Frontal cortex (tissue), 4 donors: ENCODE measurements at places on chromosomes 12 and 14.

DNA sequence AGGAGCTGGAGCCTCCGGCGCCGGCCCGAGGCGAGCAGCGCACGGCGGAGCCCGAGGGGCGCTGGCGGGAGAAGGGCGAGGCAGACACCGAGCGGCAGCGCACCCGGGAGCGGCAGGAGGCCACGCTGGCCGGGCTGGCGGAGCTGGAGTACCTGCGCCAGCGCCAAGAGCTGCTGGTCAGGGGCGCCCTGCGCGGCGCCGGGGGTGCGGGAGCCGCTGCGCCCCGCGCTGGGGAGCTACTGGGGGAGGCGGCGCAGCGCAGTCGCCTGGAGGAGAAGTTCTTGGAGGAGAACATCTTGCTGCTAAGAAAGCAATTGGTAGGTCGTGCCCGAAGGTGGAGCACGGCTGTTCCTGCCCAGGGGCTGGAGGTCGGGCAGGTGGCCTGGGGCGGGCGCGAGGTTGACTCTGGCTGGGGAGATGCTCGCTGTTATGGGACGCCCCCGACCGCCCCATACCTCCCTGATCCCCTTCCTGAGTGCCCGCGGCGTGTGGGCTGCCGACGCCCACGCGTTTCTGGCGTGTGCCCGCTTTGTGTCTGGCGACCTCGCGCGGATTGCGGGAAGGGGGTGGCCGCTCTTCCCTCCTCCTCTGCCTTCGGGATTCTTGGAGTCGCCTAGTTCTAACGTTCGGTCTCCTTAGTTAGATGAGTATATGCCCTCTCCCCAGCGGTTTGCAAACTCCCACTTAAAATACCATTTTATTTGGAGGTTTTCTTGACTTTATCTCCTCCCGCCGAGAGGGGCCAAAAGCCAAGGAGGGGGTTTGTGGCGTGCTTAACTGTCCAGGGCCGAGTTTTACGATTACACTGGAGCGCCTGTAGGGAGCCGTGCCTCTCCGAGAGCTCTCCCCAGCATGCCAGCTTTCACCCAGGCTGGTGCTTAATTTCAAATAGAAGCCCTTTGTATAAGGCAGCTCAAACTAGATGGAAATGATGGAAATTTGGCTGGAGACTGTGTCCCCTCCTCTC, 752 bp downstream of the DACT1 start:
- DNase-seq: peak; percentile 40

- DNase-seq: no peak
Measured at GRCh38 chr12:28265435-28266042, 75.3 kb downstream of the CCDC91 start.

DNA sequence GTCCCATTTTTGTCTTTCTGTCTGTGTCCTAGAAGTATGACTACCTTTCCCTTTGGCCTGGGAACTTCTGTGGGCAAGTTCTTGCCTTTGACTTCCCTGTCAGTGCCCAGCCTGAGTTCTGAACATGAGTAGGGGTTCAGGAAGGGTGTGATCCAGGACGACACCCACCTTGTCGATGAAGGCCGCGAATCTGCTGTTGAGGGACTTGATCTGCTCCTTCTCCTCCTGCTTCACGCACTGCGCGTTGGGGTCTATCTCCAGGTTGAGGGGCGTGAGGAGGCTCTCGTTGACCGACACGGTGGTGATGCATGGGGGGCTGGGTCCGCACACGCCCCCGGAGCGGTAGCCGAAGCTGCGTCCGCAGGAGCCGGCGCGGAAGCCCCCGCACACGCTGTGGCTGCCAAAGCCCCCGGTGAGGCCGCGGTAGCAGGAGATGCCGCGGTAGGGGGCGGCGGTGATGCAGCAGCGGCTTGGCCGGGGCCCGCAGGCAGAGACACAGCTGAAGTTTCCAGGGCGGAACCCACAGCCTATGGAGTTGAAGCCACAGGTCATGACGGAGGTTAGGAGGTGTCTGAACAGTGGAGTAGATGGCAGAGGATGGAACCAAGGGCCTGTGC, at the start of gene KRT83:
KRT83 (minus strand) TSS at position 615 of the 617 bp plus-strand sequence; CDS start at position 552, 63 bp downstream.
- no peak for DNase-seq

DNA sequence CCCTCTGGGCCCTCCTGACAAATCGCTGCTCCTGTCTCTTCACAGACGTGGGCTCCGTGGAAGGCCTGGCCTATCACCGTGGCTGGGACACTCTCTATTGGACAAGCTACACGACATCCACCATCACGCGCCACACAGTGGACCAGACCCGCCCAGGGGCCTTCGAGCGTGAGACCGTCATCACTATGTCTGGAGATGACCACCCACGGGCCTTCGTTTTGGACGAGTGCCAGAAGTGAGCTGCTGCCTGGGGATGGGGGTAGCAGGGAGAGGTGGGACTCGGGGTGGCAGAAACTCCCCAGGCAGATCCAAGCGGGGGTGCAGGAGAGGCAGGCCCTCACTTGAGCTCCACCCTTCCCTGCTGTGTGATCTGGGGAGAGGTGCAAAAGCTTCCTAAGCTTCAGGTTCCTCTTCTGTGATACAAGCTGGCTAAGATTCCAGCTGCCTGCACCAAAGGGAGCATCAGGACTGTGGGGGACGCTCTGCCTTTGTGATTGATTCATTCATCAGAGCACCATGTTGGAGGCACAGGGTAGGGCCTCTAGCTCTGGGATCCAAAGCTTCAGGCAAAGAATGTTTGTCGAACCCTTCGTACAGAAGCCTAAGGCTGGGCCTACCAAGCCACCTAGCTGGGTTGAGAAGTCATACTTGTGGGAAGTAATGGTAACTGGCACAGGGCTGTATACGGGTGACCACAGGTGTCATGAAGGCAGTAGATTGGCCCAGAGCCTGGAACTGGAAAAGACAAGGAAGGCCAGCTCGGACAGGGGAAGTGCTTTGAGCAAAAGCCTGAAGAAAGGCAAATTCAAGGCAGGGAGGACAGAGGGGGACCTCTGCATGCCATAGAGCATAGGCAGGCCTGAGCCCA, 29.1 kb upstream of the NXPH4 start:
- DNase-seq: no peak

- peak; percentile 76 for DNase-seq
Measured at GRCh38 chr14:73759183-73759713, 45.1 kb upstream of the PNMA1 start.

DNA sequence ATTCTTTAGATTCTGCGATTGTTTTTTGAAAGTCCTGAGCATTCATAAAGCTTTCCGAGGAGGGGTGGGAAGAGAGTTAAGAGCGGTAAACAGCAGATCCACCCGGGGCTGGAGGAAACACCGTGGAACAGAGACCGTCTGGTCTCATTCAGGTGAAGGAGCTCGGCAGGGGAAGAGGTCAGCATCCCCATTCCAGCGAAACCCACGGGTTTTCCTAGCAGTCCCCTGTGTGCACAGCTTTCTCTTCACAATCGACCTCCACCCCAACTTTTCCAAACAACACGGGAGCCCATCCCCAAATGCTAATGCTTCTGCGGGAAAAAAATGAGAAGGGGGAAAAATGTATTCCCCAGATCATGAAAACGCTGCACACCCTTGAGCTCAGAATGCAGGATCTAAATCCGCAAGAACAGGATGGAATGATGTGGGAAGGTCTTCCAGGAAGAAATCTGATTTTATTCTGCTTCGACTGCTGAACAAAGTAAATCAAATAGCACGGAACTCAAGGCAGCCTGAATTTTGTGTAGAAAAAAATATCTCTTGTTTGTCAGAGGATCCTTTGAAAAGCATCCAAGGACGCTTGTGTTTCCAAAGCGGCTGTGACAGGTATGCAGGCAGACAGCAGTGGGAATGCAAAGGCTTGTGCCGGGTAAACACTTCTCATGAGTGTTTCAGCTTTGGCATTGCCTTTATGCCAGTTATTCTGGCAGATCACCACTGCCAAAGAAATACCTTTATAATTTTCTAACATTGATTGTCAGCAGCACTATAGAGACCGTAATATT, 128.8 kb downstream of the NDUFA12 start:
- DNase-seq: no peak

GRCh38 chr14:93717668-93718320, 70.5 kb downstream of the PRIMA1 start:
- no peak for DNase-seq

DNA sequence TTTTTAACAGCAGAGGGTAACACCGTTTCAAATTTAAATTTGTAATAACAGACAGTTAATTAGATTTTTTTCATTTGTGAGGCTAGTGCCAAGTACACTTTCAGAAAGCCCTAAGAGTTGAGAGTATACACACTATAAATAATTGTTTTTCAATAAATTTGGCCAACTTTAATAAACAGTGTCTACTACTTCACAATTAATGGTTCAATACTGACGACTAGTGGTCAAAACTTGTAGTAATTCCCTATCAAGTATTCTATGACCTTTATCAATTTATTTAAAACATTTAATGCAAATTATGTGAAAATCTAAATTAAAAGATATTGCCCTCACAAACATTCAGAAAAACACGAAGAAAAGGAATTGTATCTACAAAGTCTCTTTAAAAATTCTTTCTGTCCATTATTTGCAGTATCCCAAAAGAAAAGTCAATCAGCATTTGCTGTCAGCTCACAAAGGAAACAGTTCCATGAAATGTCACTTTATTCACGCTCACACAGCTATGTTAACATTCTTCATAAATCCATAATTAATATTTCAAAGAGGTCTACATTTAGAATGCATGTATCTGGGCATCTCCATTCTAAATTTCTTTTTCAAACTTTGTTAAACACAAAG, 91.2 kb downstream of the CEP128 start:
- no peak for DNase-seq

GRCh38 chr14:33810308-33810707, 140.6 kb downstream of the EGLN3 start:
- no peak for DNase-seq

DNA sequence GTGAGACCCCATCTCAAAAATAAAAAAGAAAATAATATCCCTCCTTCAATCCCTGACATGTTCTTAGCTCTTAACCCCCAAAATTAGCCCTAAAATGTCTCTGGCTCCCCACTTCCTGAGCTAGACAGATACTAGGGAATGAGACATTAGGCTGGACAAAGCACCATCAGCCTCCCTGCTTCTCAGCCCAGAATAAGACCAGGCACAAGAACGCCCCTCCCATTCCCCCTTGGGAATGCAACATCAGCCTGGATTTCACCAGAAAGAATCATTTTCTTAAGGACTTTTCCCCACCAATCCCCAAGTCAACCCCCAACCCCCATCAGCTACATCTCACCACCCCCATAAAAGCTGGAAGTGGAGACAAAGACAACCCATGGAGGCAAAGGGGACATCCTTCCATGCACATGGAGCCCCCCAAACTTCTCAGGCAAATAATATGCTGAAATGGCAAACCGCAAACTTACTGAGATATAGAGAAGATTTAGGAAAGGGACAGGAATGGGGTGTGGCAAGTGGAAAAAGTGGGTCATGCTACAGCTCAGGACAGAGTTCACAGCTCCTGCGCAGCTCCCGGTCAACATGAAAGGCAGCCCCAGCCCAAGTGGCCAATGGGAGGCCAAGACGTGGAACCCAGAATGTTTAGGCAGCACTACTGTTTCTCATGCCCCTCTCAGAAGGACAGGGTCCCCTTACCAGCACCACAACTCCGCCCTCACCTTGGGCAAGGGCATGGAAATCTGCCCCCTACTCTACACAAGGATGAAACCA, 2.7 kb downstream of the CHD4 start:
- no peak for DNase-seq

- no peak for DNase-seq
Measured at GRCh38 chr14:105472486-105472991, 2.1 kb upstream of the CRIP2 start.

- DNase-seq: no peak
Measured at GRCh38 chr14:85387181-85387580, 142.8 kb upstream of the FLRT2 start.

GRCh38 chr14:50065583-50065982, 50.8 kb downstream of the VCPKMT start:
- DNase-seq: no peak

GRCh38 chr12:71873821-71874220, 34.3 kb downstream of the TBC1D15 start:
- DNase-seq: no peak

- no peak for DNase-seq
Measured at GRCh38 chr12:55314043-55314442, at the start of gene OR6C1. Gene OR6C1, plus strand, starts transcription at chr12:55314343. Its CDS starts 6,257 bp downstream, at chr12:55320600.

DNA sequence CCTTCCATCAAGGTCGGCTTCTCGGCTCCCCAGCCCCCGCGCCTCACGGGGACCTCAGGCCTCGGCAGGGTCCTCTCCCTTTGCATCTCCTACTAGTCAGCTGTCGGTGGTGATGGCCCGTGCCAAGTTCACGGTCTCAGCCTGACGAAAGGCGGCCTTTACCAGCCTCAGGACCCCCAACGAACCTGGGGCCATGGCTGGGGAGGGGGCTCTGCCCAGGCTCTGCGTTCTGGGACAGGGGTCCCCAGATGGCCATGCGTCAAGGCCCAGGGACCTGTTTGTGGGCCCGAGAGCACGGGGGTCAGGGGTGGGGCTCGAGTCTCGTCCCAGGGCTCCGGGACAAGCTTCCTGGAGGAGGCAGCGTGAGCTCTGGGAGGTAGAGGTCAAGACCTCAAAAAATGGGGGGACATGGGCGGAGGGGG, 32.8 kb upstream of the DEGS2 start:
- DNase-seq: no peak

GRCh38 chr12:51122844-51123243, 39.4 kb upstream of the CSRNP2 start:
- no peak for DNase-seq

DNA sequence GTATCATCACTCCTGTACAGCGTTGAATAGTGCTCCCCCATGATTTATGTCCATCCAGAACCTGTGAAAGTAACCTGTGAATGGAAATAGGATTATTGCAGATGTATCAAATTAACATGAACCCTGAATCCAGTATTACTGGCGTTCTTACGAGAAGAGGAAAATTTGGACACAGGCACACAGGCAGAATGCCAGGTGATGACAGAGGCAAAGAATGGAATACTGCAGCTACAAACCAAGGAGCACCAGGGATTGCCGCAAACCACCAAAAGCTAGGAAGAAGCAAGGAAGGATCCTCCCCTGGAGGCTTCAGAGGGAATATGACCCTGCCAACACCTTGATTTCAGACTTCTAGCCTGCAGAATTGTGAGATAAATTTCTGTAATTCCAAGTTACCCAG, 113.5 kb upstream of the EGLN3 start:
- DNase-seq: no peak

GRCh38 chr14:76034566-76034965, 49.0 kb downstream of the IFT43 start:
- DNase-seq: no peak

- no peak for DNase-seq
Measured at GRCh38 chr14:93146119-93146518, 30.4 kb upstream of the ITPK1 start.

DNA sequence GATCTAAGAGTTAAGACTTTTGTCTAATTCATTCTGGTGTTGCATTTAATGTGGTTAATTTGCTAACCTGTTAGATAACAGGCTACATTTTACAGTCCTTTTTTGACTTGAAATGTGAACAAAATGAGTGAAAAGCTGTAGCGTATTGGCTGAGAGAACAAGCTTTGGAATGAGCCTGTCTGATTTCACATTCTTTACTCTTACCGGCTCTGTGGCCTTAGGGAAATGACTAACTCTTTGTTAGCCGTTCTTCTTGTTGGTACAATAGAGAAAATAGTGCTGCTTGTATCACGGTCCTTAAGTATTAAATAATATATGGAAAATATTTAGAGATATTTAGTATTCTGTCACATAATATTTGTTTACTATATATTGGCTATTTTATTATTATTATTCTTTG, 1.9 kb downstream of the MNAT1 start:
- DNase-seq: no peak
